T-cell (primary cell): ENCODE measurements at places on chromosomes 16 and 17. TPM values are rescaled to one million over a fixed set of nuclear protein-coding genes. Genes with fewer than 3 reads are reported as not detected.

Gene ATP2C2
- not detected for total RNA-seq

GRCh38 chr16:11721781-11722467 is 20.7 kb downstream of the TXNDC11 start:
- no peak for DNase-seq
- H3K36me3 ChIP-seq: peaks cover 14% of the 10 kb centered on the region
- H3K27ac ChIP-seq: no peak overlapping the region
- no peaks in the 10 kb centered on the region for H3K4me1 ChIP-seq
- no peak overlapping the region for H3K4me3 ChIP-seq

- no peak overlapping the region for H3K27ac ChIP-seq
- H3K4me1 ChIP-seq: no peaks in the 10 kb centered on the region
- no peaks in the 10 kb centered on the region for H3K36me3 ChIP-seq
- DNase-seq: no peak
- H3K4me3 ChIP-seq: no peak overlapping the region
Measured at GRCh38 chr17:55564081-55564480, 52.8 kb upstream of the SMIM36 start.

DNA sequence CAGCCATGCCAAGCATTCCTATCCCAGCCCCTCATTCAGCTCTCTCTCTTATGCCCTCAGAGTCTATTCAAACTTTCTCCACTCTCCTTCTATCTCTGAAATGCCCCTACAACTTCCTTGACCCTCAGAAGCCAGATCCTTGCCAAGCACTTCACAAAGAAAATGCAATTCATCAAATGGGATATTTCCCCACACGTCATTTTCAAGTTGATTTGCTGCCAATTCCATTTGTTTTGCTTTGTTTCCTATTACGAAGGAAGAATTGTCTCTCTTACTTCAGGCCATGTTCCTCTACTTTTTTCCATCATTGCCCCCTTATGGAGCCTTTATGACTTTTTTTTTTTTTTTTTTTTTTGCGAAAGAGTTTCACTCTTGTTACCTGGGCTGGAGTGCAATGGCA is 9.2 kb upstream of the ALOX12 start:
- DNase-seq: no peak
- no peaks in the 10 kb centered on the region for H3K4me1 ChIP-seq
- no peaks in the 10 kb centered on the region for H3K36me3 ChIP-seq

Gene MPV17L
- not detected for total RNA-seq

Gene KRT36
- not detected for total RNA-seq

Gene ERBB2
- total RNA-seq: 6.0 TPM
